Activated CD4-positive, alpha-beta T cell treated with anti-CD3 and anti-CD28 coated beads for 1 hour (primary cell): ENCODE measurements at places on chromosomes 12 and 14.

DNA sequence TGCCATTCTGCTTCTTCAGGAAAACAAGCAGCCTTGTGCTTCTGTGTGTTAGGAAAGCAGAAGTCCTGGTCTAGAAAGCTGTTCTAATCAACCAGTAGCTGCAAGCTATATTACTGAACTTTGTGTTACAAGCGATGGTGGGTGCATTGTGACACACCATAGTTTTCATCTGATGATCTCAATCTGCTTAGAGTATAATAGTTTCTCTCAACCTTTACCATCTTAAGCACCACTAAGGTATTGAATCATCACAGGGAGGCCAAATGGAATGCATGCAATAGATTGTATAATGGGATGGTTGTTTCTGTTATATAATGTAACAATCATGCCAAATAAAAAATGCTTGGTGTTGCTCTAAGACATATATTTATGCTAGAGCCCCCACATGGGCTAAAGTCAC, 771.7 kb downstream of the NOVA1 start:
- DNase-seq, result no peak

- peak; percentile 31 for DNase-seq
Measured at GRCh38 chr12:57765003-57765697, 1.7 kb downstream of the CYP27B1 start.

DNA sequence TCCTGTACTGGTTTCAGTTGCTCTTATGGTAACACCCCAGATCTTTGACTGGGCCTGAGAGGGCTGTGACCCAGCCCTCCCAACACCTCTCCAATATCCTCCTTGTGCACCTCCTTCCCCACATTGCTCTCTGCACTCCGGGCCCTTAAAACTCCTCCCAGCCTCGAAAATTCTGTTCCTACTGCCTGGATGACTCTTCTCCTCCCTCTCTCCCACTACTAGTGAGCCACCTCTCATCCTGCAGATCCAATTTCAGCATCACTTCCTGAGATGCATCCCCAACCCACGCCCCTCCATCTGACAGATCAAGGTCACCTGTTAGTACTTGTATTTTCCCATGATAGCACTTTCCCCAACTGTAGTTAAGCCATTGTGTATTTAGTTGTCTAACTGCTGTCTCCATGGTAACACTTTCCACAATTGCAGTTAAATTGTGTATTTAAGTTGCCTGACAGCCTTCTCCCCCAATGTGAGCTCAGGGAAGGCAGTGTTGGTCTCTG, 11.5 kb upstream of the NT5DC3 start:
- no peak for DNase-seq

- no peak for DNase-seq
Measured at GRCh38 chr14:101604935-101605780, 43.9 kb downstream of the DIO3 start.

DNA sequence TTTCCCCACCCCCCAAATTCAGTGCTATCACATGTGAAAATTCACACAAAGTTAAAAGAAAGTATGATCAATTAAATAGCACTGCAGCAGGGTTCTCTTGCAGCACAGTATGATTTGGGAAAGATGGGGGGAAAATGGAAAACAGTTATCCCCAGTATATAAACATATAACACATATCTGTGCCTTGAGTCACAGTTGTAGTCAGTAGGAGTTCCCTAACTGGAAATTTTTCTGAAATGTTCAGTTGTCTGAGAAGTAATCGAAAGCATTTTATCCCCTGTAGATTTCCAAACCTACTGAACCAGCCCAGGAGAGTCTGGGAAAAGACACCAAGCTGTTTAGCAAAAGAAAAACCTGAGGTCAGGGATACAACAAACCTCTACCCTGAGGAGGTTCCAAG, 47.0 kb downstream of the C12orf50 start:
- no peak for DNase-seq

DNA sequence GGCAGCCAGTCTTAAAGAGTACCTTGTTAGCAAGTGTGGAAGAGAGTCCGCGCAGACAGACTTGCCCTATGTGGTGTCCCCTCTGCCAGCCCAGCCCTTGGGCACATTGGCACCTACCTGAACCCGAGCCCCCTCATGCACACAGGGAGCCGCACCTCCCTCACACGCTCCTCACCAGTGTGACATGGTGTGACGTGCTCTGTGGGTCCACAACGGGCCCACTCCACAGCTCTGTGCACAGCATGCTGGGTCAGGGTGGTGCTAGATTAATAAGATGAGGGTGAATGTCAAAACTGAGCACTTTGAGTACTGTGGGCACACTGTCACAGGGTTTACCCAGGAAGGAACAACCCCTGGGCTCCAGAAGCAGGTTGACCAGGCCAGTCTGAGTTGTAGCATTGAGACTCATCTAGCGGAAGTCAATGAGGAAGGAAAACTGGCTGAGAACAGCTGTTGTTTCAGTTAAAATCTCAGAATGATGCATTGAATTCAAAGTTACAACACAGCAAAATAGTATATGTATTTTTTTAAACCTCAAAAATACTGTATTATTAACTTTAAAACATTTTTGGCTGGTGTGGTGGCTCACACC, 53.4 kb upstream of the AMN start:
- DNase-seq, result no peak
